Colonic mucosa (tissue), 4 donors: ENCODE measurements at places on chromosomes 2 and 18. TPM values are rescaled to one million over a fixed set of nuclear protein-coding genes. Genes with fewer than 3 reads are reported as not detected.

DNA sequence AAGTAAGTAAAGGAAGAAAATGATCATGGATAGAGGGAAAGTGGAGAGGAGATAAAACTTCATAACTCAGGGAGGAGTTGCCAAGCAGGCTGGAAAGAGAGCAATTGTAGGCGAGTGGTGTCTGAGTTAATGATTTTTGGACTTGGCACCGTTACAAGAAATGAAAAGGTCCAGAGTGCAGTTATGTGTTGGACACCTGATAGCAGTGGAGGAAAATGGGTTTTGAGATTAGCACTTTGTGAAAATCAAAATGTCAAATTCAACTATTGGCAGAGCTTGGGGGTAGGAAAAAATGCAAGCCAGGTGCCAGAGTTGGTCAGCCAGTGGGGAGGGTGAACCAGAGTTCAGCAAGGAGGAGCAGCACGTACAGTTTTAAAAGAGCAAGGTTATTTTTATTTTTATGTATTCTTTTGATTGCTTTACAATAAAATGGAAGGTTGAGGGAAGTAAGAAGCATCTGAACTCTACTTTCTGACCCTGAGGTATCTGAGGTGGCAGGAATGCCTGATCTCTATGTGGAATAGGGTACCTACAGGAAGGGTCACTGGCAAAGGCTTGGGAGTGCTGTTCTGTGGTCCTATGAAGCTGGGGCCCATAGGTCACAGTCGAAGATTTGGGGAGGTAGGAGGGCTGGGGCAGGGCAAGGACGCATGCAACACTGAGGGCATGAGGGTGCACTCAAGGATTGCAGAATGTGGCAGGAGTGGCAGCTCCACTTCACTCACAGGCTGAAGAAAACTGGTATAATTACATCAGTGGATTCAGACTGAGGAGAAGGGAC lies 127.5 kb downstream of the CD8B2 start:
- no peak overlapping the region for H3K4me3 ChIP-seq
- H3K27me3 ChIP-seq = no peaks in the 10 kb centered on the region
- no peaks in the 10 kb centered on the region for H3K4me1 ChIP-seq
- peak overlapping the region; percentile 38 for H3K27ac ChIP-seq

DNA sequence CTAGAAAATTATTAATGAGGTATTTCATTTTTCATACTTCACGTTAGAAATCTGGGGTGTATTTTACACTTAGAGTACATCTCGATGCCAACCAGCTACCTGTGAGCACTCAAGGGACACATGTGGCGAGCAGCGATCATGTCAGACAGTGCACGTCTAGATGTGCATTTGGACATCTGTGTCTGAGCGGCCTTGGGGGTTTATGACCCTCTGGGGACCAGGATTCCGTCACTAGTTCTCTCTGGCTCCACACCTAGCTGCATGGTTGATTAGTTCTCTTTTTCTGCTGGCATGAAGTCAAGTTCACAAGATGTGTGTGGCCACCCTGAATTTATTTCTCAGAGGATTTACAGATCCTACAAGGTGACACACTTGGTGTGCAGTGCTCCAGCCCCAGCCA lies 192.2 kb downstream of the TSN start:
- H3K4me1 ChIP-seq = no peaks in the 10 kb centered on the region
- H3K27me3 ChIP-seq = no peaks in the 10 kb centered on the region
- no peak for DNase-seq

- H3K36me3 ChIP-seq = no peaks in the 10 kb centered on the region
- no peak for DNase-seq
- no peaks in the 10 kb centered on the region for H3K4me1 ChIP-seq
- H3K27me3 ChIP-seq = no peaks in the 10 kb centered on the region
Measured at GRCh38 chr2:202121532-202122162, 48.6 kb downstream of the KIAA2012 start.

DNA sequence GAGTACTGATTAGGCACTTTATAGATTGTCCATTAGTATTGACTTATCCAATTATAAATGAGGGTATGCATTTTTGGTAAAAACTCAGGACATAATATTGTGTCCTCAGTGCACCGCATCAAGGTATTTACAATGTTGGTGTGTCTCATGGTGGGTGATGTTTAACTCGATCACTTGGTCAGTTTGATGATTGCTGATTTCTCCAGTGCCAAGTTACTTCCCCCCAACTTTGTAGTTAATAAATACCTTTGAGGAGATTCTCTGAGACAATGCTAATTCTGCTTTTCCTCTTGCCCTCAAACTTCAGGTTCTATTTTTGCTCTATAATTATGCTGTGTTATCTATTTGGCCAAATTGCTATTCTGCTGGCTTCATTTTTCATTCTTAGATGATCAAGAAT lies 28.2 kb upstream of the SERPINB7 start:
- no peaks in the 10 kb centered on the region for H3K36me3 ChIP-seq
- no peaks in the 10 kb centered on the region for H3K4me1 ChIP-seq
- no peak overlapping the region for H3K4me3 ChIP-seq
- no peak overlapping the region for H3K27ac ChIP-seq
- no peaks in the 10 kb centered on the region for H3K27me3 ChIP-seq
- no peak for DNase-seq

ABCB11 gene
- 0.74 TPM for total RNA-seq

GRCh38 chr2:120384486-120385354 lies 38.8 kb downstream of the INHBB start:
- H3K4me3 ChIP-seq = no peak overlapping the region
- H3K27me3 ChIP-seq = no peaks in the 10 kb centered on the region
- DNase-seq = no peak
- no peaks in the 10 kb centered on the region for H3K36me3 ChIP-seq
- H3K27ac ChIP-seq = no peak overlapping the region
- no peaks in the 10 kb centered on the region for H3K4me1 ChIP-seq

DNA sequence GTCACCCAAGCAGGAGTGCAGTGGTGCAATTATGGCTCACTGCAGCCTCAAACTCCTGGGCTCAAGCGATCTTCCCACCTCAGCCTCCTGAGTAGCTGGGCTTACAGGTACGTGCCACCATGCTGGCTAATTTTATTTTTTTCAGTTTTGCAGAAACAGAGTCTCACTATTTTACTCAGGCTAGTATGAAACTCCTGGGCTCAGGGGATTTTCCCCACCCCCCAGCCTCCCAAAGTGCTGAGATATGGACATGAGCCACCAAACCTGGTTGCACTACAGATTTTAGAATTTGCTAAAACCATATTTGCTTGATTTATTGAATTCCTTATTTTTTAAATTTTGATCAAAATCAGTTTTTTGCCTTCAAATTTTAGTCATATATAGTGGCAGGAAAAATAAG lies 1553.4 kb downstream of the LRP1B start:
- DNase-seq = no peak
- H3K27ac ChIP-seq = no peak overlapping the region
- H3K4me3 ChIP-seq = no peak overlapping the region
- H3K36me3 ChIP-seq = no peaks in the 10 kb centered on the region
- H3K27me3 ChIP-seq = no peaks in the 10 kb centered on the region

GRCh38 chr2:174836995-174837390 lies 72.7 kb upstream of the CHRNA1 start:
- no peaks in the 10 kb centered on the region for H3K27me3 ChIP-seq
- no peak overlapping the region for H3K27ac ChIP-seq
- DNase-seq = no peak
- no peaks in the 10 kb centered on the region for H3K36me3 ChIP-seq
- H3K4me3 ChIP-seq = no peak overlapping the region

GCKR gene
- 0.22 TPM for total RNA-seq
